ENCODE measurements at places on chromosomes 3 and 15. TPM values are rescaled to one million over a fixed set of nuclear protein-coding genes. Genes with fewer than 3 reads are reported as not detected.

Gene FRMD5
- 2.7 TPM for polyA plus RNA-seq

DNA sequence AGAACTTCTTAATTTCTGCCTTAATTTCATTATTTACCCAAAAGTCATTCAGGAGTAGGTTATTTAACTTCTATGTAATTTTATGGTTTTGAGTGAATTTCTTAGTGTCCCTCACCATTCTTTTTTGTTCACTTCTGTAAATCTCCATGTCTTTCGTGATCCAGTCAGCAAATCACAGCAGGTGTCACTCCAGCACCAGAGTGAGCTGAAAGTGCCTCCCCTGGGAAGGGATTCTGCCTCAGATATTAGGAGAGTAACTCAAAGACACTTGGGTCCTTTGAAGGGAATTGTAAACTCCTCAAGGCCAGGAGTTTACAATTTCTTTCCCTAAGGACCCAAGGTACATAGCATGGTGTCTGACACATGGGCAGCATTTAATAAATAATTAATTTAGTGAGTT lies 207.6 kb upstream of the AZI2 start:
- no peak for DNase-seq

Gene CFAP20DC
- polyA plus RNA-seq = 4.8 TPM

DNA sequence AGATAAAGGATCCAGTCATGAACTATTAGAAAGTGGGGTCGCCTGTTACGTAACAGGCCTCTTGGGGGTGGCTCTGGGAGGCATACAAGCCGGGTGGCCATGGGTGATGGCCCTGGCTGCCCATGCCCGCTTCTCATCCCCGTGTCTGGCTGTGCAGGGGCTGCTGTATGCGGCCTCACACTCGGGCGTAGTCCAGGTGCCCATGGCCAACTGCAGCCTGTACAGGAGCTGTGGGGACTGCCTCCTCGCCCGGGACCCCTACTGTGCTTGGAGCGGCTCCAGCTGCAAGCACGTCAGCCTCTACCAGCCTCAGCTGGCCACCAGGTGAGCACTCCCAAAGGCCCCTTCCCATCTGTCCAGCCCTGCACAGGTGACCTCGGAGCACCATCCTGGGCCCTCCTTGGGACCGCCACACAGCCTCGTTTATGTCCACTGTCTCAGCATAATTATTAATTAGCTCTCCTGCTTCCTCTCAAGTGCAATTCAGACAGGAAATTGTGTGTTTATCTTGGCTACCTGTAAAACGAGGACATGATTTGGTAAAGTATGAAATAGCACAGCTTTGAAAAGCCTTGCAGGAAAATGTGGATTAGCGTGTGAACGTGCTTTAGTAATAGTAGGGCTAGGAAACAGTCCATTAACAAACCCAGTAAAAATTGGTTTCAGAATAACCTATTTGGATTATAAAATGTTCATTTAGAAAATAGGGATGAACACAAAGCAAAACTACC lies 8.1 kb downstream of the CIB1 start:
- DNase-seq = no peak

GRCh38 chr3:122167630-122168029 lies 15.8 kb upstream of the CASR start:
- DNase-seq = no peak

Gene ILDR1
- polyA plus RNA-seq = 9.5 TPM

GRCh38 chr15:36584511-36584910 lies 5.1 kb downstream of the CDIN1 start:
- DNase-seq = no peak

- no peak for DNase-seq
Measured at GRCh38 chr3:104956620-104957345, 409.9 kb upstream of the ALCAM start.

Gene LEKR1
- 1.3 TPM for polyA plus RNA-seq

DNA sequence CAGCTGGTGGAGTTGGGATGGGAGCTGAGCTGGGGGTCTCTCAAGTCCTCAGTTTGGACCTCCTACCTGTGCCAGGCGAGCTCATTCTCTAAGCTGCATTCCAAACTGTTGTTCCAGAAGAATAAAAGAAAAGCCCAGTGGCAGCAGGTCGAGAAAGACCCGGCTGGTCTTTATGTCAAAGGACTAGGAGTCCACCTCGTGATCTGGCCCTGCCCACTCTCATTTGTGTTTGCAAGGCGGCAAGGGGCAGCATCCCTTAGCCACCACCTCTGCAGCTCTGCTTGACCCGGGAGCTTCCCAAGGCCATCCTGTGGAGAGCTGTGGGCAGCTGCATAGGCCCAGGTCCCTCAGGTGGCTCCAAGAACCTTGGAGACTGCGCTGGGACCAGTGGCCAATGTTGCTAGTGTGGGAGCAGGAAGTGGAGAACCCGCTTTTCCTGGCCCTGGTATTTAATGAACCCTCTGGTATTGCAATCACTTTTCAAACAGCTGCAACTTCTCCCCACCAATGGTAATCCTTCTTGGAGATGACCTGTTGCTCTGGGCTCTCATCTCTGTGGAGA lies 30.9 kb downstream of the KY start:
- no peak for DNase-seq

DNA sequence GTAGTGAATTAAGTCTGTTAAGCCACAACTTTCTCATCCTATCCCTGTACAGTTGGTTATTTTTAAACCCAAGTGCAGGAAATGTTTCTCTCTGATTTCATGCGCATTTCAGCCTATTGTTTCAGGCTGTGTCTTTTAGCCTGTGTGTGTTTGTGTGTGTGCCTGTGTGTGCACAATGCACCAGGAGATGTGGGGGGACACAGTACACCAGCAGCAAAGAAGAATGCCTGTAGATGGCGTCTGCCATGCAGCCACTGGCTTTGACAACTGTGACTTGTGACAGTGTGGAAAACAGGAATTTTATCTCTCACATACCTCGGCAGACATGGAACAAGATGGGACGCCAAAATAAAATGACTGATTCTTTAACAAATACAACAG lies 43.6 kb upstream of the PLXNA1 start:
- no peak for DNase-seq

Gene SLC28A2
- 1.0 TPM for polyA plus RNA-seq

Gene SACM1L
- polyA plus RNA-seq = 78.4 TPM

GRCh38 chr15:66729331-66729951 lies 27.4 kb downstream of the SMAD6 start:
- DNase-seq = peak; percentile 91

DNA sequence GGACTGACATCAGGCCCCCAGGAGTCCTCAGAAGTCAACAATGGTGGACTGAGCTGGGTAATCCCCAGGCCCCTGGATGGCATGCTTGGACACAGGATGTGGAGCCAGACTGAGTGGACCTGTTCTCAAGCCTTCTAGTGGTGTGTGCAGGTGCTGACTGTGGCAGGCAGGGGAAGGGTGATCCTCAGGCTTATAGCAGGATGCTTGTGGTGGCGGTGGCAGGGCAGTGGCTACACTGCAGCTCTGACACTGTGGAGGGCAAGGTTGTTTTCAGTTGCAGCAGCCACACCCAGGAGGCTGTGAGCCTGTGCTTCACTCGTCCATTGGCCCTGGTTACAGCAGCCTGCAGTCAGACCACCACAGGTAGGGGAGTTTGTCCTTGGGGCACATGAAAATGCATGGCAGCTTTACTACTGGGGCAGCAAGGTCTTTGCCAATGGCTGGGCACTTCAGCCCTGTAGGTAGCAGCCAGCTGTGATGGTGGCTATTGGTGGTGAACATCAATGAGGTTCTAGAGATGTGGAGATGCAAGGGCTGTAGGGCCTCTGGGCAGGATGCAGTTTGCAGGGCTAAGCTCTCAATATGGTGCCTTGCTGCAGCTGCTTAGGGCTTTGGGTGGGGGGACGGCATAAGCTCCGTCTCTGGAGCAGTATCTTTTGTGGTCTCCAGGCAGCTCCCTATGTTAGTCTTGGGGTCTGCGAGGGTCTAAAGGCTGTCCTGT lies 17.5 kb upstream of the MYO5A start:
- no peak for DNase-seq

DNA sequence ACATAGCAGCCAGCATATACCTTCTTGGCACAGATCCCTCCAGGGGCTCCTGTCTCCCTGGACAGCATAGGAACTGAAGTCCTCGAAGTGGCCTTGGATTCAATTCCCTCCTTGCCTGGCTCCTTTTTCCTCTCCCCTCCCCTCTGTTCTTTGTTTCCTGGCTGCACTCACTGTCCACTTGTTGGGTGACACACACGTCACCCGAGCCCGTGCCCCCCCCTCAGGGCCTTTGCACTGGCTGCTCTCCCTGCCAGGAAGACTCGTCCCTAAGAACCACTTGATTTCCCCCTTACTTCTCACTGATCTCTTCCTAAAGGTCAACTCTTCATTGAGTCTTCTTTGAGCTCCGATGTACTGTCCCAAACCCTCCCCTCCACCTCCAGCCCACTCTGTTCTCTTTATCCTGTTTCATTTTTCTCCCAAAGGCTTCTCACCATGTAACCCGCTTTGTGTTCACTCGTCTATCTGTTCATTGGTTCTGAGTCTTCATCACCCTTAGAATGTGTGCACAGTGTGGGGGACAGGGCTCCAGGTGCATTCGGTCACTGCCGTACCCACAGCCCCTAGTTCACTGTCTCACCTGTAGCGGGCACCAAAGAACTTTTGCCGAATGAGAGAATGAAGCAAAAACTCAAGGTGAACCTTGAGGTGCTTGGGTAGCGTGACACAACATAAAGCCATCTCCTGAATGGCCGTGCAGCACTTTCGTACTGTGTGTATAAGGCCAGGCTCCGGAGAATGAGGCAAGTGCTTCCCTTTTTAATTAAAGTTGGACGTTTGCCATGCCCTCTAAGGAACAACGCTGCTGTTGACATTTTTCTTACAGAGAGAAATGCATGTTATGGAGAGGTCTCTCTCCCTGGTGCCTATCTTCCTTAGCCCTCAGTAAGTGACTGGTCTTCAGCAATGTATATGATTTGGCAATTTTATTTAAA lies 74.0 kb downstream of the CHRNA7 start:
- DNase-seq = no peak

Gene GOLGA6L9
- polyA plus RNA-seq = 6.6 TPM

DNA sequence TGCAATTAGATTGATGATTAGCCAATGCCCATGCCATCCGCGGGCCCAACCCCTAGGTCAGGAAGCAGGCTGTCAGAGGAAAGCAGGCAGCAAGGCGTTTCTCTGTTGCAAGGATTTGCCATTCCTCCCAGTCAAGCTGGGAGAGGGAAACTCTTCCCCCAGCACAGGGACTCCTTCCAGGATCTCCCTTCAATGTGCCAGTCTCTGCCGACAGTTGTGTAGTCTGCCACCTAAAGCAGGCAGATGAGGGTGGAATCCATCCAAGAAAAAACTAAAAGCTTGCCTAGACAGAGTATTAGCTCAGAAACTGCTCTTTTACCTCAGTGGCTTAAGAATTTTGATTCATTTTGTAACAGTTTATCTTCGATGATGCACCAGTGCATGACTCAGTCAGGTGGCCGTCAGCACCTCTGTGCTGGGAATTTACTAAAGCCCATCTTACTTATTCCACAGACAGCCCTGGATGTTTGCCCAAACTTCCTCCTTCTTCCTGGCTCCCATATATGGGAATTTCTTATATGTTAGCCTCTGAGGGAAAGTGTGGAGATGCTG lies 501.5 kb upstream of the THBS1 start:
- DNase-seq = no peak

DNA sequence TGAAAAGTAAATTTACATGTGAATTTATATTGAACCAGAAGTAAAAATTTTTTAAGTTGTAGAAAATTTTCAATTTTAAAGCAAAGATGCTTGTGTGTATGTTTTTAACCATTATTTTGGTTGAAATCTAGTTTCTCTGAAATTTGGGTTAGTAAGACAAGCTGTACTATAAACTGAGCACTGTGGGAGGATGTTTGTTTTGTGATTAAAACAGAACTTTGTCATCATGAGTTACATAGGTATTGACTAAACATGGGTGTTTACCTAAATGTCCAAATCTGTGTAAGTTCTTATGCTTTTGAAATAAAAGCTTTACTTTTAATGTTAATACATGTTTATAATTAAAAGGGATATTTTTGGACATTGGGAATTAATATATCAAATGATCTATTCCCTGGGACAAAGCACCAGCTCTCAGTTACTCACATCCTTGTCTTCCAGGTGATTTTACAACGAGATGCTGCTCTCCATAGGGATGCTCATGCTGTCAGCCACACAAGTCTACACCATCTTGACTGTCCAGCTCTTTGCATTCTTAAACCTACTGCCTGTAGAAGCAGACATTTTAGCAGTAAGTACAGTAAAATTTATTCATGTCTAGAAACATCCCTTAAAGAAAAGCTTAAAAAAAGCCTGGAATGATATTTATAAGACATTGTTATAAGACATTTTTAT lies 32.7 kb downstream of the RNF13 start:
- DNase-seq = no peak

DNA sequence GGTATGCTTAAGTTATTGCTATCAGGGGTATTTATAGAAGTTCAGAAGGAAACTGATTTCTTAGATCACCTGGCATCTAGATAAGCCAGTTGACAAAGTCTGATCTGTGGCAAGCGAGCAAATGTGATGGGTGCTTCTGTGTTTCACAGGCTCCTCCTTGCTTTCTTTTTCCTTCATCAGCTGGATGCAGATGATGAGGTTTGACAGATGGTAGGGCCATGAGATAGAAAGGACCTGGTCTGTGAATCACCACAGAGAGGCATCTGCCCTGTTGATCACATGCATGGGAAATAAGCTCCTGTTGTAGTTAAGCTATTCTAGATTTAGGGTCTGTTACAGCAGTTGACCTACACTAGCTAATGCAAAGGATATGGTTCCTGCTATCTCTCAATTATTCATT lies 372.0 kb downstream of the NEK10 start:
- no peak for DNase-seq

GRCh38 chr3:123692041-123692440 lies 107.2 kb upstream of the HACD2 start:
- DNase-seq = no peak

Gene C3orf85
- 16.6 TPM for polyA plus RNA-seq

Gene CLK3
- polyA plus RNA-seq = 77.8 TPM

Gene MOBP
- 0.14 TPM for polyA plus RNA-seq

- no peak for DNase-seq
Measured at GRCh38 chr15:70672081-70672480, 91.3 kb downstream of the UACA start.

Gene HCN4
- 1.3 TPM for polyA plus RNA-seq

Gene RASGRP1
- polyA plus RNA-seq = 12.2 TPM

- no peak for DNase-seq
Measured at GRCh38 chr3:12430086-12430485, 54.2 kb upstream of the TSEN2 start.

GRCh38 chr15:78811825-78812183 lies 540 bp upstream of the ADAMTS7 start:
- no peak for DNase-seq

- DNase-seq = peak; percentile 73
Measured at GRCh38 chr3:37668431-37668817, 193.3 kb upstream of the CTDSPL start.

DNA sequence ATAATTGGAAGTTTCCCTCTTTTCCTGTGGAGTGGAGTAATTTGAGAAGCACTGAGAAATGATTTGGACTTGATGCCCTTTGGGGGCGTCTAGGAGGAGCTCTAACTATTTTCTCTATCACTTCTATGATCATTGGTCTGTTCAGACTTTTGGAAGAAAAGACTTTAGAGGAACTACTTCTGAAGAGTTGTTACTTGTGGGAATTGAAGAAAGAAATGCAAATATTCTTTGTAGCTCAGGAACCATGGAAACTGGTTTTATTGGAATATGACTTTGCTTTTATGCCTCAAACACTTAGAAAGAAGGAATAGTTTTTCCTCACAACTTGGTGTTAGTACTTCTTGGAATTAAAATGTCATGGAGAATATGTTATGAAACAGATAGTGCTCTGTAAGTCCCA lies 122.0 kb upstream of the ALDH1A3 start:
- DNase-seq = no peak

Gene GCNT3
- polyA plus RNA-seq = 1.1 TPM

Gene ZBTB47
- 16.8 TPM for polyA plus RNA-seq

Measured in renal pelvis (tissue), 12 donors.